ENCODE measurements at places on chromosomes 2 and 18.

DNA sequence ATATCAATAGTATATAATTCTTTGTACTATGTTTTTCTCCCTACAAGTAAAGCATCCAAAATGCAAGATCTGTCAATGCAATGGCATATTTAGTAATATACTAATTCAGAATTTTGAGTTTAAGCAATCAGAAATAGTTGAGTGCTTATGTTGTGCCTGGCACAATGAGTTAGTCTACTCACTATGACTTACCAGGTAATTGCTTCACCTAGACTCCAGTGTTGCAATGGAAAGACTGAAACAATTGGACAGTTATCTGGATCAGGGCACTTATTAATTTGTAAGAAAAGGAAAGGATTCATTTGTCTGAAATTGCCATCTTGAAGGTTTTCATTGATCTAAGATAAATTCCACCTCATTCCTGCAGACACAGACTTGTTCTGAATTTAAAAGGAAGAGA is 97.6 kb upstream of the TCF4 start:
- DNase-seq = no peak
- no peak overlapping the region for H3K27ac ChIP-seq
- H3K4me3 ChIP-seq = no peak overlapping the region

GRCh38 chr2:157741819-157742484 is 113.3 kb upstream of the ACVR1C start:
- no peak overlapping the region for H3K27ac ChIP-seq
- no peak overlapping the region for H3K4me3 ChIP-seq
- H3K27me3 ChIP-seq = no peaks in the 10 kb centered on the region
- H3K4me1 ChIP-seq = peaks cover 24% of the 10 kb centered on the region

DNA sequence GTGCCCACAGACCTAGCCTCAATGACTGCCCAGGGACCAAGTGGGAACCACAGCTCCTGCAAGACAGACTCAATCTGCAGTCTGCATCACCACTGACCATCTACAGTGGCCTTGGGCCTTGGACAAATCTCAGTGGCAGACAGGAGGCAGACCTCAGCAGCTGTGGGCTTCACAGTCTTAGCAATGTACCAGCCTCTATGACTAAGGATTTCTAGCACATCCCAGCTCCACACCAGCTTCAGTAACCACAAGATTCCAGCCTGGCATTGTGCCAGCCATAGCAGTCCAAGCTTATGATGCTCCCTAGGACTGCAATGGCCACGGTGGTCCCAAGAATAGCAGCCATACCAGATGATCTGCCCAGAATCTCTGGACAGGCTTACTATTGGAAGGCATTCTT is 19.6 kb upstream of the WDR75 start:
- H3K27me3 ChIP-seq = peaks cover 2% of the 10 kb centered on the region
- no peaks in the 10 kb centered on the region for H3K36me3 ChIP-seq
- DNase-seq = no peak
- H3K4me1 ChIP-seq = no peaks in the 10 kb centered on the region
- H3K4me3 ChIP-seq = no peak overlapping the region
- H3K27ac ChIP-seq = no peak overlapping the region

DNA sequence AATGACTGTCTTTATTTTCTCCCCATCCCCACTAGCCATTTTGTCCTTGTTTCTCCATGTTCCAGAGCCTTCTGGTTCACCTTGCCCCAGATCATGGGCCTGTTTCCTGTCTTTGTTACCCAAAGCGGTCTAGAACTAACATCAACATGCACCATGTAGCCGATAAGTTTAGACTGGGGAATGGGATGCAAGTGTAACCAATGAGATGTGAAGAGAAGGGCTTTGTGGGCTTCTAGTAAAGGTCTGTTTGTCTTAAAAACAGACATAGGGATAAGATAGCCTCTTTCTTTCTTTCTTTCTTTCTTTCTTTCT is 25.7 kb downstream of the INPP5D start:
- peak overlapping the region; percentile 15 for H3K4me3 ChIP-seq
- no peak for DNase-seq
- peaks cover 39% of the 10 kb centered on the region for H3K36me3 ChIP-seq

GRCh38 chr2:190280565-190281350 is 38.9 kb downstream of the HIBCH start:
- DNase-seq = no peak
- H3K4me3 ChIP-seq = no peak overlapping the region
- no peaks in the 10 kb centered on the region for H3K27me3 ChIP-seq
- no peaks in the 10 kb centered on the region for H3K4me1 ChIP-seq
- peaks cover 24% of the 10 kb centered on the region for H3K36me3 ChIP-seq
- H3K27ac ChIP-seq = no peak overlapping the region

GRCh38 chr18:23115683-23116096 is 19.6 kb upstream of the CABLES1 start:
- no peak overlapping the region for H3K27ac ChIP-seq
- no peak overlapping the region for H3K4me3 ChIP-seq
- H3K27me3 ChIP-seq = no peaks in the 10 kb centered on the region

GRCh38 chr2:22355816-22356433 is 1029.1 kb upstream of the KLHL29 start:
- no peak overlapping the region for H3K4me3 ChIP-seq
- peak; percentile 63 for DNase-seq
- no peaks in the 10 kb centered on the region for H3K4me1 ChIP-seq
- no peak overlapping the region for H3K27ac ChIP-seq
- no peaks in the 10 kb centered on the region for H3K36me3 ChIP-seq
- H3K27me3 ChIP-seq = no peaks in the 10 kb centered on the region

- peaks cover 10% of the 10 kb centered on the region for H3K27me3 ChIP-seq
- no peaks in the 10 kb centered on the region for H3K36me3 ChIP-seq
- H3K4me3 ChIP-seq = no peak overlapping the region
- no peak overlapping the region for H3K27ac ChIP-seq
- peaks cover 64% of the 10 kb centered on the region for H3K4me1 ChIP-seq
Observed at GRCh38 chr2:95030496-95030895, 5.0 kb downstream of the MAL start.

Data from activated naive CD8-positive, alpha-beta T cell treated with anti-CD3 and anti-CD28 coated beads, Interleukin-2, amount 50 U/mL, for 24 hours (primary cell).